ENCODE measurements at places on chromosomes 12 and 14. TPM values are rescaled to one million over a fixed set of nuclear protein-coding genes. Genes with fewer than 3 reads are reported as not detected.

DNA sequence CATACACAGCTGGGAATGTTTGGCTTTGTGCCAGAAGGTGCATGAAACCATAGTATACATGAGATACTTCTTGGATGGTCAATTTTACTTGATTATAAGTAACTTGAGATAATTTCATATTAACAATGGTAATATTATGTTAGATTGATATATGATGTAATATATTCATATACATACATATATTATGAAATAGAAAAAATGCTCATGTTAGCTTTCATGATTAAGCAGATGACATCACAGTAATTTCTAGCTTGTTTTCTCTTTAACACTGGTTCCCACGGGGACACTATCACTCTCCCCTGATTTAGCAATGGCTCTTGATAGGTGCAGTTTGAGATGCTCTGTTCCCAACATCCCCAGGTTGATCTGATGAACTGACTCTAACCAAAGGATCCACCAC, 35.4 kb upstream of the NTF3 start:
- no peak overlapping the region for H3K27ac ChIP-seq
- no peak for DNase-seq
- no peak overlapping the region for H3K4me3 ChIP-seq
- no peaks in the 10 kb centered on the region for H3K4me1 ChIP-seq
- no peaks in the 10 kb centered on the region for H3K27me3 ChIP-seq

- H3K27ac ChIP-seq, result peak overlapping the region; percentile 97
- peaks cover 67% of the 10 kb centered on the region for H3K4me1 ChIP-seq
- no peak for DNase-seq
- H3K27me3 ChIP-seq, result no peaks in the 10 kb centered on the region
- peak overlapping the region; percentile 93 for H3K4me3 ChIP-seq
- no peaks in the 10 kb centered on the region for H3K36me3 ChIP-seq
Measured at GRCh38 chr12:110281549-110282299, 677 bp downstream of the ATP2A2 start.

DNA sequence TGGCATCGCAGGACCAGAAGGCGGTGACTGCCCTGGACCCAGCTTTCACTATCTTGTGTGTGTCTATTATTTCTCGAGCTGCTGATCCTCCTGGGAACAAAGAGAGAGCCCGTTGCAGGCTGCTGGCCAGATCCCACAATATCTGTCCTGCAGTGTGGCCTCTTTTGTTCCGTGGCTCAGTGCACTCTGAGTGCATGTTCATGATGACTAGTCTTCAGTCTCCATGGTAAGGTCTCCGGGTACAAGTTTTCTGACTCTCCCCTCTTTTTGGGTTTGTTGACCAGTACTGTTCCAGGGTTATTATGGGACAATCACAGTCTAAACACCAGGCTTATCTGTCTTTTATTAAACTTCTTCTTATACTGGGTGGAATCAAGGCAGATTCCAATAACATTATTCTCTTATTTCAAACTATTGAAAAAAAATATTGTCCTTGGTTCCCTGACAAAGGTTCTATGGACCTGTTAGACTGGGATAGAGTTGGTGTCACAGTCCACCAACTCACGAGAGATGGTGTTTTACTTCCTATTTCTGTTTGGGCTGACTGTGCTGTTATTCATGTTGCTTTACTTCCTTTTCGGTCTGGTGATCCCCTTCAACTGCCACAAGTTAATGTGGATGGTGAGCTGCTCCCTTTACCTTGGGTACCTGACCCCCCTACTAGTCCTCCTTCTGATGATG, 192.9 kb upstream of the ALG10B start:
- no peak overlapping the region for H3K4me3 ChIP-seq
- no peak for DNase-seq
- H3K4me1 ChIP-seq, result no peaks in the 10 kb centered on the region
- no peak overlapping the region for H3K27ac ChIP-seq

The TTC9 gene
- total RNA-seq, result 2.0 TPM

- H3K27me3 ChIP-seq, result no peaks in the 10 kb centered on the region
- no peak for DNase-seq
- H3K36me3 ChIP-seq, result peaks cover 30% of the 10 kb centered on the region
- H3K4me1 ChIP-seq, result peaks cover 15% of the 10 kb centered on the region
- no peak overlapping the region for H3K27ac ChIP-seq
Measured at GRCh38 chr12:64745980-64746379, 13.2 kb downstream of the GNS start.

DNA sequence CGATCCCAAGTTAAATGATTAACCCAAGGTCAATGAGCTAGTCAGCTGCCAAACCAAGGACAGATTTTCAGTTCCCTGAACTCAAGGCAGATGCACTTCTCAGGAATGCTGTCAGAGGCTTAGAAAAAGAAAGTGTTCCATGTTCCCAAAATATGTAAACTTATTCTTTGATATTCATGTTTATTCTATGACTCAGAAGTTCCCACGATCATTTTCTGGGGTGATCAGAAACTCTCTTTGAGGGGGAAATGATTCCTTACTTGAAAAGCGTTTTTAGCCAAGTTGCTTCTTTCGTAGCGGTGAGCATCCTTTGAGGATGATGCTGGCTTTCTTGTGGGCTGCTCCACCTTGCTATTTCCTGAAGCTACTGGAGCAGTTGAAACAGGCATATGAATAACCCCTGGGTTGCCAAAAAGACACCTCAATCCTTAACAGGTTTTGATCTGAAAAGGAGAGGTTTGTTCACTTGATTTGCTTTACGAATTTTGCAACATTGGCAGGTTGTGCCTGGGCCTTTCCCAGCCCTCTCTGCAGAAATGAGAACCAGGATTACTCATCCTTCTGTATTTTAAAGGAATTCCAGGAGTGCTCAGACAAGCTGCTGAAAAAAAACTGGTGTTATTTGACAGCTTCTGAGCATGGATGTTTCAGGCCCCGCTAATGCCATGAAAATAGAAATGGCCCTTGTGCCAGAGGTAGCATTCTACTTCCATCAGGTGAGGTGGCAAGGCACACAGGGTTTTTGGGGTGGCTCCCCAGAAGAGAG, 121.4 kb upstream of the HIF1A start:
- no peaks in the 10 kb centered on the region for H3K36me3 ChIP-seq
- H3K27me3 ChIP-seq, result no peaks in the 10 kb centered on the region
- peak overlapping the region; percentile 3 for H3K27ac ChIP-seq
- peaks cover 3% of the 10 kb centered on the region for H3K4me1 ChIP-seq

The PRH2 gene
- not detected for total RNA-seq

The DBX2 gene
- 0.27 TPM for total RNA-seq

Data from thoracic aorta (tissue), 2 donors.